Substantia nigra (tissue), 51 donors: ENCODE measurements at places on chromosomes 6 and 20.

GRCh38 chr6:49923826-49924225, 40.1 kb downstream of the DEFB114 start:
- no peak for DNase-seq

- no peak for DNase-seq
Observed at GRCh38 chr6:88013554-88013953, 34.1 kb upstream of the SPACA1 start.

DNA sequence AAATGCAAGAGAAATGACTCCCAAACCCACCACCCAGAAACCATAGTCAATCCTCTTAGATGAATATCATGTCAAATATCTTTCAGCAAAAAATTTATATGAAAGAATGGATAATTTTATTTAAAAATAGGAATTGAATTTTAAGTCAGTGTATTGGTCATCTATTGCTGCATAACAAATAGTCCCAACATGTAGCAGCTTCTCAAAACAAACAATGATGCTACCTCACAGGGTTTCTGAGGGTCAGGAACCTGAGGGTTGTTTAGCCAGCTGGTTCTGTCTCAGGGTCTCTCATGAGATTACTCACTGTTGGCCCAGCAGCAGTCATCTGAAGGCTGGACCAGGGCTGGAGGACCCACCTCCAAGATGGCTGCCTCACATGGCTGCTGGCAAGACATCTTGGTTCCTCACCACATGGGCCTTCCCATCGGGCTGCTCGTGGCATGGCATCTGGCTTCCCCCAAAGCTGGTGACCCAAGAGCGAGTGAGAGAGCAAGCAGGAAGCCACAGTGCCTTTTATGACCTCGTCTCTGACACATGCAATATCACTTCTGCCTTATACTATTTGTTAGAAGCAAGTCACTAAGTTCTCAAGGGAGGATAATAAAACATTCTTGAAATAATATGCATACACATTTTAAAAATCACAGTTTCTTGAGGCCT, 36.3 kb downstream of the BANF2 start:
- no peak for DNase-seq

- DNase-seq, result no peak
Observed at GRCh38 chr20:40711079-40711478, 22.0 kb upstream of the MAFB start.

DNA sequence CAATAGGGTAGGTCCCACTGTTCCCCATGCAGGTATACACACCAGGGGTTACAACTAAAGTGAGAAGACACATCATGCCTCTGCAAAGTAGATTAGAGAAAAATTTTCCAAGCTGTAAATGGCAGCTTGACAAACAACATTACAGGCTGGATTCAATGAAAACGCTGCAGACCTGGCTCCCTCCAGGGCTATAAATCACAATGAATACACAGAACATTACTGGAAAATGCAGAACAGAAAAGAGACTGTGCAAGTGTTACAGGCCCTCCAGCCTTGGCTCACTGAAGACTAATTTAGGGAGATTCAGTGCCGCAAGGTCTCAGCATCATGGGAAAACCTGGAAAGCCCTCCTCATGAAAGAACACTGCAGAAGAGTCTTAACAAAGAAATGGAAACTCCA, 207.8 kb downstream of the KHDC1L start:
- no peak for DNase-seq

DNA sequence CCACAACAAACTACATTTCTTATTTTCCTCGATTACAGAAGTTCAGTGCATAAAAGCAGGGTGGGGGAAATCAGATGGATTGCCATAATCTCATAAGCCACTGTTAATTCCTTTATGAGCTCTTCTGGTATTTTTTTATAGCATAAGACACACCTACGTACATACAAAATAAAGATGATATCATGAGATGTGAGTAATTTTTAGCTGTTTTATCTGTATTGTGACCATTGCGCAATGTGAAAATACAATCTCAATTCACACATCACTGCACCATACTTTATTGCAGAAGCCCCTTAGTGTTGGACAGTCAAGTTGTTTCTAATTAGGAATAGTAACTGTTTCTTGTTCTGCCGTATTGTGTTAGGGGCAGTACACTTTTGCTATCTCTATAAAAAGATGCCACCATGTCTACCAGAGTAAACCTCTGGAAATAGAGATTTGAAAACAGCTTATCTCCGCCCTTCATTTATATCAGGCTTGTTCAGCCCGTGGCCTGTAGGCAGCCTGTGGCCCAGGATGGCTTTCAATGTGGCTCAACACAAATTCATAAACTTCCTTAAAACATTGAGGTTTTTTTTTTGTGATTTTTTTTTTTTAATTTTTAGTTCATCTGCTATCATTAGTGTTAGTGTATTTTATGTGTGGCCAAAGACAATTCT, 90.4 kb downstream of the FARS2 start:
- DNase-seq, result no peak

GRCh38 chr6:89350281-89350966, 2.1 kb downstream of the UBE2J1 start:
- DNase-seq, result no peak

GRCh38 chr20:57794600-57795341, 85.0 kb upstream of the PMEPA1 start:
- DNase-seq, result no peak

GRCh38 chr20:59993736-59994430, 35.7 kb downstream of the CDH26 start:
- DNase-seq, result no peak

GRCh38 chr20:10978713-10979112, 304.9 kb upstream of the JAG1 start:
- no peak for DNase-seq

DNA sequence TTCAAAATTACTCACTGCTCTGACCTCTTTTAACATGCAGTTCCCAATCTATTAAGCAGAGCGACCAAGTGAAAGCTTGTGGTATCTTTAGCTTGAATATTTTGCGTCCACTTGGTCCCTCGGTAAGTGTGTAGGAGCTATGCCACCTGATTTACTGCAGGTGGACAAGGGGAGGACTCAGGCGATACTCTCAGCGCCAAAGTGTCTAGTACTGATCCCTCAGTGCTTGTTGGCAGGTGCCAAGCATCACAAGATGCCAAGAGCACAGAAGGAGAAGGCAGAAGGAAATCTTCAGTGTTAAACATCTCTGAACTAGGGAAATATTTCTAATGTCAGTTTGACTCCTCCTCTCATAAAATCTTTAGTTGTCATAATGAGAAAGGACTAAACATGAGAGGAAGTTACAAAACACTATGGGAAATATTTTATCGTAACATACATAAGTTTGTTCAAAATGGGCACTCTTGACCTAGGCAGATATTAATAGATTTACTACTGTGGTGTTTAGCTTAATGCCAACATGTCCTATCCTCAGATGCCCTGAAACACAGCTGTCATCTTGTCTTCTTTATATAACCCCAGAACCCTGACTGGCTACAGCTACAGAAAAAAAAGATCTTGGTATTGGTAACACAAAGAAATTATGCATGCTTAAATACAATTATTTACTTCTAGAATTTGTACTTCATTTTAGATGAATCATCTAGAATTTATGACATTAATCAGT, 19.5 kb downstream of the NHLRC1 start:
- no peak for DNase-seq

- no peak for DNase-seq
Observed at GRCh38 chr6:29847871-29848630, 20.4 kb downstream of the HLA-G start.

DNA sequence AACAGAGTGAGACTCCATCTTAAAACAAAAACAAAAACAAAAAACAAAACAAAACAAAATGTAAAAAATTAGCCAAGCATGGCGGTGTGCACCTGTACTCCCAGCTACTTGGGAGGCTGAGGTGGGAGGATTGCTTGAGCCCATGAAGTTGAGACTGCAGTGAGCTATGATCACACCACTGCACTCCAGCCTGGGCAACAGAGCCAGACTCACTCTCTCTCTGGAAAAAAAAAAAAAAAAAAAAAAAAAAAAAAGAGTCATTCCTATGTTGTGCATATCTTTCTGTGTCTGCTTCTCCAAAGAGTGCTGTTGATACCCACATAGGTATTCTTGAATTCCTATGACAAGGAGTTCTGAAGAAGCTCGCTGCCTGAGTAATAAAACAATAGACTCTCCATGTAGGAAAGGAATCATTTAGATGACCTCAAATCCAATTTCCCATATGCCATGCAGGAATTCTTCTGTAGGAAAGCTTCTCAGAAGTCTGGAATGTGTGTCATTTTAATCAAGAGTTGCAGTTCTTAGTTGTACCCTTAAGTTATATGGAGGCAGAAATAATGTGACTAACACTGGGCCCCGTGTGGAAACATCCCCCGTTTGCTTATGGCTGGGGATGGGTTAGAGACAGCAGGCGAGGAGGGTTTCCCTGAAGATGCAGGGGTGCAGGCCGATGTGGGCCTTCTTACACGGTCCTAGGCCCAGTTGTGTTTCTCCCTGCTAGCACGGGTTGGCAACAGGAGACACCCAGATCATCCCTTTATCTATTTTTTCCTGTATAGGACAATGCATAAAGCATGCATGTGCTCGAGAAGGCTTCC, 79.4 kb downstream of the ZDHHC14 start:
- DNase-seq, result no peak

DNA sequence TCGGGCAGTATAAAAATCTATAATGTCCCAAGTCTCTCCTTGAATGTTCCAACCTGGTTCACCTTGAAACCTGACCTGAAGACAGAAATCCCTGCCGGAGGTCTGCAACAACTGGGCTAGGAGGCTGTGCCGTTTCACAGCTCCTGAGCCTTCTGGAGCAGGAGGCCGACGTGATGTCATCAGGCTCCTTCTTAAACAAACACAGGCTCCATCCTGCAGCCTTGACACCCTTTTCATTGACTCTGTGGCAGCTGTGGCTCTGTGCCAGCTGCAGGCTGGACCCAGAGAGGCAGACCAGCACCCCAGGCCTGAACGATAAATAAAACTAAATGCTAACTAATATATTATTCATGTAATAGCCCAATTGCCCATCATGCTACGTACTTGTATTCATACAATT, 483.9 kb downstream of the CD83 start:
- DNase-seq, result no peak
